ENCODE measurements at places on chromosomes 2 and 18. TPM values are rescaled to one million over a fixed set of nuclear protein-coding genes. Genes with fewer than 3 reads are reported as not detected.

PSMA8 gene
- not detected for total RNA-seq

TBR1 gene
- total RNA-seq: not detected

RTP5 gene
- total RNA-seq: not detected

TFCP2L1 gene
- 0.28 TPM for total RNA-seq

PPP1R7 gene
- total RNA-seq: 47.6 TPM

EPB41L3 gene
- total RNA-seq: 42.1 TPM

IL36G gene
- total RNA-seq: not detected

RAPGEF4 gene
- total RNA-seq: 30.5 TPM

KIDINS220 gene
- 69.6 TPM for total RNA-seq

TGFA gene
- 22.6 TPM for total RNA-seq

C2orf74 gene
- total RNA-seq: 18.6 TPM
